ENCODE measurements at places on chromosomes 16 and 17.

DNA sequence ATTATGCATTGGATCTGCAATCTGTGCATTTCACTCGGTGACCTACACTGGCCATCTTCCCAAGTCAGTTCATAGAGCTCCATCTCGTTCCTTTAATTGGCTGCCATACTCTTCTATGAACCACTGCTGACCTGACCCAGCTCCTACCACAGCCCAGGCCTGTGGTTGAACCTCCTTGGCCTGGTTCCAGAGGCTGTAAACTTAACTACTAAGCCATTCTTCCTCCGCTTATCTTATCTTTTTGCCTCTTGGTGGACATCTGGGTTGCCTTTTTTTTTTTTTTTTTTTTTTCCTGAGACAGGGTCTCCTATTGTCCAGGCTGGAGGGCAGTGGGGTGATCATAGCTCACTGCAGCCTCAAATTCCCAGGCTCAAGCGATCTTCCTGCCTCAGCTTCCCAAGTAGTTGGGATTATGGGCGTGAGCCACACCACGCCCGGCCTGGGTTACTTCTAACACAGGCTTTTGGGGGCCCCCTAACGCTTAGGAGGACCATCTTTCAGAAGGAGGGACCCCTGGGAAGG is 18.3 kb downstream of the COQ7 start:
- DNase-seq, result no peak

GRCh38 chr16:75026892-75027391 is 28.1 kb downstream of the ZNRF1 start:
- DNase-seq, result no peak

GRCh38 chr17:31907342-31907962 is 5.9 kb upstream of the UTP6 start:
- no peak for DNase-seq

DNA sequence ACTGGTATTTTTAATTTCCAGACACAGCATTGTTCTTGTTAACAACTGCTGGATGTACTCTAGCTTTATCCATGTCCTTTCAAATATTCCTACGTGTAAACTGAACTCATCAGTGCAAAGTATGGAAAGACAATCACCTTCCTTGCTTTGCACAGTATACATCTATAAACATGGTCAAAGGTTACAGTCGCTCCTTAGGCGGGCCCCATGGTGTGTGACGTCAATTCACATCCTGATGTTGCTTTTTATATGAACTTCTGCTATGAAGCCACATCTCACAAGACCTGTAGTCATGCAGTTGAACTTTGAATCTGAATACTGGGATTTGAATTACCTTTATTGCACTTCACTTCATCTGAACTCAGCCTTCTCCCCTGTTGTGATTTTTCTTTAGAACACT is 447.6 kb upstream of the PSMD7 start:
- DNase-seq, result no peak

GRCh38 chr16:27321013-27321915 is 7.5 kb downstream of the IL4R start:
- DNase-seq, result no peak

GRCh38 chr17:30210901-30211300 is 24.6 kb downstream of the SLC6A4 start:
- no peak for DNase-seq

- DNase-seq, result no peak
These were observed 15.4 kb downstream of the KIFC3 start for GRCh38 chr16:57786632-57787518.

DNA sequence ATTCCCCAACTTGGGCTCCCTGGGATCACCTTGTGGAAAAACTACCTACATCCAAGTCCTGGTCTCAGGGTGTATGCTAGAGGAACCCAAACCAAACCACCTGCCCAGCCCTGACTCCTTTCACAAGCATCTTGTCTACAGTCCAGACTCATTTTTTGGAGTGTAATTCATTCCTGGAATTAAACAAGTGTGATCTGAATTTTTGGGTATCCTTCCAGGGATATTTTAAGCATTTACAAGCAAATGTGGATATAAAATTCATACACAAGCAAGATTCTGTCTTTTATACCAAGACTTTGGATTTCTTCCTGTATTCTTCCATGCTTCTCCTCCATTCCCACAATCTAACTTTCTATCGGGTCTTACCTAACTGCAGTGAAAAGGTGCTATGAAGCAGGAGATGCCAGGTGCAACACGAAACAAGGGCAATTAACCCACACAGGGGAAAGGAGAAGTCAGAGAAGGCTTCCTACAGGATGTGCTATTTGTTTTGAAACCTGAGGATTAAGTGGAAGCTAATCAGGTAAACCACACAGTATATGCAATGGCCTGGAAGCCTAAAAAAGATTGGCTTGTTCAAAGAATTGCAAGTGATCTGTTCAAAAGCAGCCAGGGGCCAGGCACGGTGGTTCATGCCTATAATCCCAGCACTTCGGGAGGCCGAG is 417.2 kb upstream of the C16orf82 start:
- DNase-seq, result peak; percentile 30

DNA sequence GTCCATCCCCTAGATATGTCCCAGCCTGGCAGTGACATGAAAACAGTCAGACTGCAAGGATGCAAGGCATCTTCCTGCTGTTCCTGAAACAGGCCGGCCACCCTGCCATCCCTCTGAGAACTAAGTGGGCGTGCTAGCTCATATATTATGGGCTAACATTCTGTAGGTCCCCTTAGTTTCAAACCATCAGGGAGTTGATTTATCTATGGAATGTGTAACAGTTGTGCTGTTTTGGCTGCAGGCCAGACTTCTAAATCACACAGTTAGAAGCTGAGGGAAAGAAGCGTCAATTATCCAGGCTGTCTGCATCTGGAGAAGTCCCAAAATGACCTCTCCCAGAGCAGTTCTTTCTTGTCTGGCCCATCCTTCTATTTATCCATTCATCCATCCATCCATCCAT is 102.7 kb upstream of the DNAH9 start:
- DNase-seq, result no peak

DNA sequence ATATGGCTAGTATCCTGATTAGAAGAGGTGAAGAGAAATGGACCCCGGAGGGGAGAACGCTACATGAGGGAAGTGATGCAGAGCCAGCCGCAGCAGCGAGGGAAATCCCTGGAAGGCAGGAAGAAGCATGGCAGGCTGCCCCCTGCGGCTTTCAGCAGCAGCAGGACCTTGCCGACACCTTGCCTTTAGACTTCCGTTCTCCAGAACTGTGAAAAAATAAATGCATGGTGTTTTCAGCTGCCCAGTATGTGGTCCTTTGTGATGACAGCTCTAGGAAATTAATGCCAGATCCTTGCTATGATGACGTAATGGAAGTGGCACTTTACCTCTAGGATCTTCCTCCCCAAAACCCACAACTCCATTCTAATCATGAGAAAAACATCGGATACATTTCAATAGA is 9.7 kb upstream of the ZFP1 start:
- no peak for DNase-seq

DNA sequence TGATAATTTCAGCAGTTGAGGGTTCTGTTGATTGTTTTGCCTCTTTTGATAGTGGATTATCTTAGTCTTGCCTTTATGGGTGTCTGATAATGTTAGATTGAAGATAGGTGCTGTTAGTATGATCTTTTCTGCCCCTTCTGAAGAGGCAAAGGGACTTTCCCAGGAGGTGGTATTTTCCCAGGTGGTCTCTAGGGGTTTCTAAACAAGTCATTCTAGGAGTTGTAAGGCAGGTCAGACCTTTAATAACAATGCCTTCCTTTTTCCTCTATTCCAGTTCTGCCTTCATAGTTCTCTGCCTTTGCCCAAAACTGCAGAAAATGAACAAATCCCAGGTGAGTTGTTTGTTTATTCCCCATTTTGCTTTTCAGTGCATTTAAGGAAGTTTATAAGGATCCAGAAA is 4.3 kb downstream of the ZFP1 start:
- DNase-seq, result no peak

DNA sequence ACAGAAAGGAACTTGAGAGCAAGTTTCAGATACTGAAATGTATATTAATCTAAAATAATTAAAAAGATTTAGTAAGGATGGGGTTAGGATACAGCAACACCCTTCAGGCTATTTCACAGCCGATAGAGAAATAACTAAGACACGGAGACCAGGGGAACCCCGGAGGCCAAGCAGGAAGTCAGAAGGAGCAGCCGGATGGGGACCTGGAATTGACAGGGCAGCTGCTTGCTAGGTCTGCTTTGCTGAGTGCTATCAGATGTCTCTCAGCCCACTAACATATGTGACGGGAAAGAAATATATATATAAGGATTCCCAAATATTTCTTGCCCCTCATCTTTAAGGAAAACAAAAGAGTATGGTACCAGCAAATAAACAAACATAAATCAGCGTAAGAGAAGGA is 154.1 kb upstream of the CDH5 start:
- DNase-seq, result no peak

DNA sequence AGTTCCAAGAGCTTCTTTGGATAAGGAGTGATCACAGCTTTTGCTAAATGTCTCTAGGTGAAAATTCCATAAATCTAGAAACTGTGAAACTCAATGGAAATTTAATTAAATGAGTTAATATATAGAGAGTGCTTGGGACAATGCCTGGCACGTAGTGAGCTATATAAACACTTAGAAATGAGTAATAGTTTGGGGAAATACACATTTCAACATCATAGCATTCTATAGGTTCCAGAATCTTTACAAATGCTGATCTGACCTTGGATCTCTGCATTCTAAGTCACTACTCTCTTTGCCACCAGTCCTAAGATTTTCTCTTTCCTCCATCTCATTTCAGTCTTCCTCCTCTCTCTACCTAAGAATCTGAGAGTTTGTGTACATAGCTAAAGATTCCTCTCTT is 175.6 kb downstream of the SOX9 start:
- DNase-seq, result no peak

- no peak for DNase-seq
These were observed 89.1 kb upstream of the GNAO1 start for GRCh38 chr16:56102183-56102686.

- DNase-seq, result no peak
These were observed 7.0 kb upstream of the KATNB1 start for GRCh38 chr16:57728336-57729181.

DNA sequence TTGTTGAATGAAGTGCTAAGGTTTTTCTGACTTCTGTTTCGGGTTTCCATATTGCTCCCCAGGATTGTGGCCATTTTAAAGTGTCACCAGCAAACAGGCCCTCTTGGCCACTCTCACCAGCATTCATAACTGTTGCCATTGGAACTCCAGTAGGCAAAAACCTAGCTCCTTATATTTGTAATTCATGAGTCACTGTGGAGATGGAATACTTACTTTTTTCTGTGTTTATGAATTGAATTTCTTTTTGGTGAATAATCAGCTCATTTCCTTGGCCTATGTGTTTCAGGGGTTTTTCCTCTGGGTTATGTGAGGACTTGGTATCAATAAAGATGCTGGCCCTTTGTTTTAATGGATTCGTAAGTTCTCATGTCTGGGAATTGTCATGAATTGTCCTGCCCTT is 255.1 kb downstream of the SNX29 start:
- no peak for DNase-seq

- DNase-seq, result no peak
These were observed 74.4 kb downstream of the CCT6B start for GRCh38 chr17:34886831-34887230.

Measured in NCI-H1417 (cell line).